ENCODE measurements at places on chromosomes 3 and 15.

- no peak for DNase-seq
Measured at GRCh38 chr3:8618950-8619349, 25.6 kb downstream of the SSUH2 start.

DNA sequence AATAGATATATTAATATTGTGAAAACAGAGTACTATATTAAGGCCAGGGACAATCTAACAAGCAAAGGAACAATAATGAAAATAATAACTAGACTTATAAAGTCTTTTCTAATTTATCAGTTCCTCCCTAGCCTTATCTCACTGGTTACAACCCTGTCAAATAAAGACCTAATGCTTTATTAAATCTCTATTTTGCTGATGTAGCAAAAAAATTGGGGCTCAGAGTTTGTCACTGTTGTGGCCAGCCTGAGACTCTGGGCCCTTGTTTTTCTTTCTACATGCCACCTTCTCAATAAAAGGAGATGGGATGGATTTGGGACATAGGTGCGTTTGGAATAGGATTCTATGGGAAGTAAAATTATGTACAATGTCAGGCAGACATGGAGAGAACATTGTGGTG lies 937.0 kb downstream of the IGSF11 start:
- no peak for DNase-seq

DNA sequence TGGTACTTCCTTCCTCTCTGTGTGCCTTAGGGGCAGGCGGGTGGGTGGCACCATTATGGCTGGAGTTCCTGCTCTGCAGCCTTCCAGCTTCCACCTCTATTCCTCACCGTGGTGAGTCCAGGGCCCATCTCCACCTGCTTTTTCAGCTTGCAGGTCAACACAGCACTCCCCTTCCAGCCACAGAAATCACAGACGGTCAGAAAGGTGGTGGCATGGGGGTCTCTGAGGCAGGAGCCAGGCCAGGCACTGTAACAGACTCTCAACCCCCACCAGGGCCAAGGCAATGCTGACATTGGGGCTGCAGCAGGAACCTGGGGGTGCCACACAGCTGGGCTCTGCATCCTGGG lies 16.6 kb downstream of the KLF15 start:
- DNase-seq: no peak

DNA sequence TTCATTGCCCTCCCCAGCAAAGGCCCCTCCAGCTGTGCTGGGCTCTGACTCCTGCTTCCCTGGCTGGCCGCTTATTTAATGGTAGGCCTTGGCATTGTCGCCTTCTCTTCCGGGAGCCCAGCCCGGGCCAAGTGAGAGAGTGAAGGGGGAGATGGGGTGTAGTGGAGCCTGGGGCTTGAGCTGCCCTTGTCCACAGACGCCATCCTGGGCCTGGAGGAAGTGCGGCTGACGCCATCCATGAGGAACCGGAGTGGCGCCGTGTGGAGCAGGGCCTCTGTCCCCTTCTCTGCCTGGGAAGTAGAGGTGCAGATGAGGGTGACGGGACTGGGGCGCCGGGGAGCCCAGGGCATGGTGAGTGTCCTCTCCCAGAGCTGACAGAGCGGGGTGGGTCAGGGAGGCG lies 3.3 kb downstream of the LMAN1L start:
- no peak for DNase-seq

DNA sequence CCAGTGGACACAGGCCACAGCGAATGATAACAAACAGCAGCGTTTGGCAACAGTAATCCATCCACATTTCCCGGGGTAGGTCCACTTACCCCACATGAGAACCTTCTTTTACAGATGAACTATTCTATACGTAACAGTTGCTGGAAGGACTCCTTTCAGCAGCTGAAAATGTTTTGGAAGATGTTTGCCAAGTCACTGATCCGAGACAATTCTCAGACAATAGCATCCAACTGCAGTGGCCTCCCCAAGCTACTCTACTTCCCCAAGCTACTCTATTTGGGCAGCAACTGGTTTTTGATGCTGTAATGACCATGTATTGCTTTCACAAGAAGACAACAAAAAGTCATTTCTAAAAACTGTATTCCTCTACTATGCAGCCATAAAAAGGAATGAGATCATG lies 87.5 kb downstream of the ADAMTS17 start:
- no peak for DNase-seq

- no peak for DNase-seq
Measured at GRCh38 chr15:91186904-91187656, 87.0 kb downstream of the SV2B start.

GRCh38 chr3:141498598-141499223 lies 11.9 kb downstream of the RASA2 start:
- DNase-seq: no peak

GRCh38 chr15:29904757-29905417 lies 82.6 kb upstream of the TJP1 start:
- DNase-seq: no peak

- DNase-seq: peak; percentile 95
Measured at GRCh38 chr15:80480909-80481308, 76.7 kb downstream of the ARNT2 start.

- DNase-seq: no peak
Measured at GRCh38 chr3:100263583-100263982, 2.8 kb downstream of the TBC1D23 start.

GRCh38 chr3:146163584-146163983 lies 2.6 kb upstream of the PLOD2 start:
- DNase-seq: peak; percentile 98

DNA sequence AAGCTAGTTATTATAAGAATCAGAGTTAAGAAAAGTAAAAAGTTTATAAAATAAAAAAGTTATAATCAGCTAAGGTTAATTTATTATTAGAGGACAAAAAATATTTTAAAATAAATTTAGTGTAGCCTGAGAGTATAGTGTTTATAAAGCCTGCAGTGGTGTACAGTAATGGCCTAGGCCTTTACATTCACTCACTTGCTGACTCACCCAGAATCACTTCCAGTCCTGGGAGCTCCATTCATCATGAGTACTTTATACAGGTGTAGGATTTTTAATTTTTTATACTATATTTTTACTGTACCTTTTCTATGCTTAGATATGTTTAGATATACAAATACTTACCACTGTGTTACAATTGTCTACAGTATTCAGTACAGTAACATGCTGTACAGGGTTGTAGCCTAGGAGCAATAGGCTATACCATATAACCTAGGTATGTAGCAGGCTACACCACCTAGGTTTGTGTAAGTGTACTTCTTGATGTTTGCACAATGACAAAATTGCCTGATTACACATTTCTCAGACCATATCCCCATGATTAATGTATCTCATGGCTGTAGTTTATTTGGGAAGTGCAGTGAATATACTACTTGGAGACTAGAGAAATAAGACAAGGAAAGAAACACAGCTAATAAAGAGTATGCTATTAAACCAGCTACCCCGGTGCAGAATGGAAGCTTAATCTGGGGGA lies 101.9 kb upstream of the GALNT15 start:
- no peak for DNase-seq

DNA sequence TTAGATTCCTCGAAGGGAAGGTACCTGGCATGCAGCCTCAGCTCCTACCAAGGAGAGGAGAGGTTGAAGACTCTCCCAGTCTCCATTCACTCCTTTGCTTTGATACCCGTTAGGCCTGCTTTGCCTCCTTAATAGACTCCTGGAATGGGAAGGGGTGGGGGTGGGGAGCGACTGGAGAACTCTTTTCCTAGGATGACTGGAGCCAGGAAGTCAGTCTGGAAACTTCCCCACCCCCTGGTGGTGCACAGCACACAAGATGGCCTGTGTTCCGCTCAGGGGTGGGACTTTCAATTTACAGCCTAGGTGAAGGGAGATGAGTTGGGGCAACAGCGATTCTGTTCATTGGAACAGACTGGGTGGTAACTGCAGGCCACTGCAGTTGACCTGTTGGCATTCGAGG lies 21.4 kb upstream of the CELF6 start:
- DNase-seq: no peak

- no peak for DNase-seq
Measured at GRCh38 chr15:65006876-65007275, 17.2 kb upstream of the SPG21 start.

- DNase-seq: no peak
Measured at GRCh38 chr3:127426444-127427153, 138.8 kb upstream of the PRR20G start.

GRCh38 chr15:63899193-63899592 lies 65.4 kb upstream of the HERC1 start:
- no peak for DNase-seq

GRCh38 chr15:93495799-93496637 lies 407.0 kb upstream of the RGMA start:
- DNase-seq: no peak
